Nucleus accumbens (tissue), 56 donors: ENCODE measurements at places on chromosomes 1 and 21.
A peak's percentile ranks its signal among the peaks of the same experiment; 100 is the strongest.

DNA sequence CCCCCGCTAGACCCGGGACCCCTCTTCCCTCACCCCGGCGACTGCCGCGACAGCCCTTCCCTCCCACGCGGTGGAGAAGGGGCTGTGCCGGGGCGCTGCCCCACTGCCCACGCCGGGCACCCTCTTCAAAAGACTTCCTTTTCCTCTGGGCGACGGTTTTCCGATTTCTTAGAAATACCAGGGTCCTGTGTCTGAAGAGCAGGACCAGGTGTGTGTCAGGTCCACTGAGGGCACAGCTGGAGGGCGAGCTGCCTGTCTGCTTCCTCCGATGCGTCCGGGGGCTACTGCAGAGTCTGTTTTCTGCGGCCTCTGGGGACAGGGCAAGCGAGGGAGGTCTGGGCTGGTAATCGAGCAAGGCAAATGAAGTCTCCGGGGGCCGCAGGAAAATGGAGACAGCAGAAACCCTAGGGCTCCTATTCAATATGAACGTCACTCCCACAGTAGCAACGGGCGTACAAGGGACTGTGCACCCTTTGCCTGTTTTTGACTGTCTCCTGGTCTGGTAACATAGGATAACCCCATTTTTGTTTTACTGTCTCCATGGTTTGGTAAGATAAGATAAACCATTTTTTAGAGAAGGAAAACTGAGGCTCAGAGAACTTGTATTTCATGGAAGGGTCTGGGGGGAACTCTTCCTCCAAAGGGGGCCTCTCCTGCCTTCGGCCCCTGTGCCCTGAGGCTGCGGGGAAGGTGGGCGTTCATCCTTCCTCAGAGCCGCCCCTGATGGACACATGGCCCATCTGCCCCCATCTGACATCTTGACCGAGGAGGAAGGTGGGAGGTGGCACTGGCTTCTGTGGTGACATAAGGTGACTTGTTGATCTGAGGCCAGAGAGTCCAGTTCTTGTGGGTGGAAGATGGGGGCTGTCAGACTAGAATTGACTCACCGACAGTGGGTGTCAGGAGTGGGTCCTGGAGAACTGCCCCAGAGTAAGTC, 970 bp downstream of the TNFRSF1B start:
- DNase-seq = no peak

- DNase-seq = no peak
Measured at GRCh38 chr1:214824763-214825162, 221.8 kb downstream of the CENPF start.

DNA sequence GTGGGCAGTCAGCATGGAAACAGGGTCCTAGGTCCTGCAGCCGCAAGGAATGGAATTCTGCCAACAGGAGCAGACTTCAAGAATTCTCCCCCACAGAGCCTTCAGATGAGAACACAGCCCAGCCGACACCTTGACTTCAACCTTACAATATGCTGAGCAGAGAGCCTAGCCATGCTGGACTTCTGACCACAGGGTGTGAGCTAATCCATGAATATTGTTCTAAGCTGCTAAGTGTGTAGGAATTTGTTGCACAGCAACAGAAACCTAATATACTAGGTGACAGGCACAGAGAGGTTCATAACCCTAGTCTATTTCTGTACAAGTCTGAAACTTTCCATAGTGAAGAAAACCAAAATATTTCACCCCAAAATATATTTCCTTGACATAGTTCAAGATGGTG, 32.9 kb upstream of the IFNGR2 start:
- DNase-seq = no peak

GRCh38 chr1:67149179-67149770, 14.5 kb upstream of the C1orf141 start:
- DNase-seq = peak; percentile 40

DNA sequence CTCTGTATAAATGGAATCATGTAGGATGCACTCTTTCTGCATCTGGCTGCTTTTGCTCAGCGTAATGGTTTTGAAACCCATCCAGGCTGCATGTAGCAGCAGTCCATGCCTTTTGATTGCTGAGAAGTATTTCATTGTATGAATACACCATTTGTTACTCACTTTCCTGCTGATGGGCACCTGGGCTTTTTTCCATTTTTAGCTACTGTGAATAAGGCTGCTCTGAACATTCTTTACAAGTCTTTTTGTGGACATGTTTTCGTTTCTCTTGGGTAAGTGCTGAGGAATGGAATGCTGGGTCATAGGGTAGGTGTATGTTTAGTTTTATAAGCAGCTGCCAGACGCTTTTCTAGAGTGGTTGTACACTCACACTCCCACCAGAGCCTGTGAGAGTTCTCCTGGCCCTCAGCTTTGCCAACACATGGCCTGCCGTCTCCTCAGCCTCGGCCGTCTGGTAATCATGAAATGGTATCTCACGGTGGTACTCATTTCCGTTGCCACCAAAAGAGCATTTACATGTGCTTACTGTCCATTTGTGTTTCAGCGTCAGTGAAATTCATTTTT, 22.7 kb downstream of the SLX9 start:
- no peak for DNase-seq

GRCh38 chr21:36534656-36535055, 54.7 kb upstream of the CLDN14 start:
- DNase-seq = no peak

GRCh38 chr1:221824025-221824424, 82.1 kb upstream of the DUSP10 start:
- no peak for DNase-seq

DNA sequence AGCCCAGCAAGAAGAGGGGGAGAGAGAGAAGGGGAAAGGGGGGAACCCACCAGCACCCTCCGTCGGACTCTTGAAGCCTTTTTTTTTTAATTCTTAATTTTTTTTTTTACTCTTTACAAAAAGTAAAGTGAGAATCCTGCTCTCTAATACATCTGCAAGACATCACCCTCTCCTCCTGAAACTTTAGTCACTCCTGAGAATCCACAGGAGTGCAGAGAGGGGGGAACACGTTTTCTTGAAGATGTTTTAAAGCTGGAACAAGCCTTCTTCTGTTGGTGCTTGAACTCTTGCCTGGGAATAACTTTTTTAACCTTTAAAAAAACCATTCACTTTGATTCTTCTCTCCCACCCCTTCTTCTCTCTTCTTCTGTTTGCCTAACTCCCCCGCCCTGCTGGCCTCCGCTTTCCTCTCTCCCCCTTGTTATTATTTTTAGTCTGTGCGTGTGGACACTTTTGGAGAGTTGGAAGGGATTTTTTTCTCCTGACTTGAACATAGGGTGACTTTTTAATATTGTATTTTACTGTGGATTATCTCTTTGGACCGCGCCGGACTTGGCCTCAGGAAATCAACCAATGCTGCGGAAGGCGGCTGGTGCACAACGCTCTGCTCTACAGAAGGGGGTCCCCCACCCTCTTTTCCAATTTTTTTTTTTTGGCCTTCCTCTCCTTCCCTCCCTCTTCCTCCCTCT, 383 bp upstream of the PRRX1 start:
- DNase-seq = no peak

- no peak for DNase-seq
Measured at GRCh38 chr1:204683284-204684205, 2.0 kb downstream of the LRRN2 start.

DNA sequence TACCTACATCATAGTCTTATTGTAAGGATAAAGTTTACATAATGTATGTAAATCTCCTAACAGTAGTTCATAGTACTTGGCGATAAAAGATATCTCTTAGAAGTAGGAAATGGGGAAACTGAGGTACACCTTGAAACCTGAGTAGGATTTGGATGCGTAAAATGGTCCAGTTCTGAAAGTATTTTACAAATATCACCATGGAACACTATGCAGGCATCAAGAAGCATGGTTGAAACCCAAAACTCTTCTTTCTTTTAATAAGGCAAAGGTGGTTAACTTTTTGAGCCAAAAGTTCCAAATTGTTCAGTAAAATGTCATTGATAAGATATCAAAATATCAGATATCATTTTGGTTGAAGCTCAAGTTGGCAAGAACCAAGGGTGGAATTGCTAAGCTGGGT, 46.0 kb downstream of the ROR1 start:
- no peak for DNase-seq

DNA sequence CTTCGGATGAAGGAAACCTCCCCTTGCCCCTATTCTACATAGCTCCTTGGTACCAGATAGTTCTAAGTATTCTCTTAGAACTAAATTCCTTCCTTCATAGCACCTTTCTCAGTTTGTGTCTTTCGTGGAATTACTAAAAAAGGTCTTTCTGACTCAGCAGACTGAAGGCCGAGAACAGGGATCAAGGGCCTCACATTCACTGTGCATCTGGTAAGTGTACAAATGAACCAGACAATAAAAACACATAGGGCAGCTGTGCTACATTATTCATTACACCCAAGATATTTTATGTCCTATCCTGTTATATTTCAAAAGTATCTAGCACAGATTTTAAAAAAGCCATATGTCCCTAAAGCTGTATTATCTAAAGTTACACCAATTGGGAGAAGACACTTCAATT, 62.9 kb upstream of the HP1BP3 start:
- DNase-seq = no peak

GRCh38 chr1:90351019-90351418, 356.1 kb downstream of the ZNF326 start:
- no peak for DNase-seq

DNA sequence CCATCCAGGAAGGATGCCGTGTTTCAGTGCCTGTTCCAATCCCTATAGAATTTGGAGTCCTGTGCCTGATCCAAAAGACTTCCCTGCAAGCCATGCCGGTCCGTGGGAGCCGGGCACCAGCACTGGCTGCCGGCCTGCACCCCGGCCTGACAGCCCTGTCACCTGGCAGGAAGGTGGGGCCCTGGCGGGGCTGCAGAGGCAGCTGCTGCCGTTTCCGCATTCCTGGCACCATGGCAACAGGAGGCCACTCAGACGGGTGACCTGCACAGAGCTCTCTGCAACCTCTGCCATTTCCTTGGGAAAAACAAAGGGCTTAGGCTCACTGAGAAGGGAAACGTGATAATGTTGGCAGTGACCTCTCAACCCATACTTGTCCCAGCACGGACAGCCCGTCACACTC, 63.2 kb upstream of the TMEM51 start:
- no peak for DNase-seq
